ENCODE measurements at places on chromosomes 2 and 18.

GRCh38 chr2:233862261-233862768 lies 5.9 kb downstream of the MSL3B start:
- no peak for DNase-seq

- no peak for DNase-seq
Observed at GRCh38 chr18:53735526-53735925, 488.9 kb downstream of the MBD2 start.

DNA sequence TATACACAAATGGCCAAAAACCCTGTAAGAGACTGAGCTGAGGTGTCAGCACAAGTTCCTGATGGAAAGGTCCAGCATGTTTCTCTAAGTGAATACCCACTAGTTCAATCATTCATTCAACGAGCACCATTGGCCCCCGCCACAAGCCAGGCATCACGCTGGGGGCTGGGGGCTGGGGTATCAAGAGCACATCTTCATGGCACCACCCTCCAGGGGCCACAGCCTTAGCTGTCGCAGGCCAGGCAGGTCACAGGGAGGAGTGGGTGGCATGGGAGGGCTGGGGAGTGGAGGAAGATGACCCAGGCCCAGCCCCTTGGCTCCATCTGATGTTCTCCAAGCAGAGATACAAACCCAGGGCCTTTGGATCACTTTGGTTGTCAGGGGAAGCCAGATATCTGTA lies 97.9 kb downstream of the ACKR3 start:
- DNase-seq, result no peak

DNA sequence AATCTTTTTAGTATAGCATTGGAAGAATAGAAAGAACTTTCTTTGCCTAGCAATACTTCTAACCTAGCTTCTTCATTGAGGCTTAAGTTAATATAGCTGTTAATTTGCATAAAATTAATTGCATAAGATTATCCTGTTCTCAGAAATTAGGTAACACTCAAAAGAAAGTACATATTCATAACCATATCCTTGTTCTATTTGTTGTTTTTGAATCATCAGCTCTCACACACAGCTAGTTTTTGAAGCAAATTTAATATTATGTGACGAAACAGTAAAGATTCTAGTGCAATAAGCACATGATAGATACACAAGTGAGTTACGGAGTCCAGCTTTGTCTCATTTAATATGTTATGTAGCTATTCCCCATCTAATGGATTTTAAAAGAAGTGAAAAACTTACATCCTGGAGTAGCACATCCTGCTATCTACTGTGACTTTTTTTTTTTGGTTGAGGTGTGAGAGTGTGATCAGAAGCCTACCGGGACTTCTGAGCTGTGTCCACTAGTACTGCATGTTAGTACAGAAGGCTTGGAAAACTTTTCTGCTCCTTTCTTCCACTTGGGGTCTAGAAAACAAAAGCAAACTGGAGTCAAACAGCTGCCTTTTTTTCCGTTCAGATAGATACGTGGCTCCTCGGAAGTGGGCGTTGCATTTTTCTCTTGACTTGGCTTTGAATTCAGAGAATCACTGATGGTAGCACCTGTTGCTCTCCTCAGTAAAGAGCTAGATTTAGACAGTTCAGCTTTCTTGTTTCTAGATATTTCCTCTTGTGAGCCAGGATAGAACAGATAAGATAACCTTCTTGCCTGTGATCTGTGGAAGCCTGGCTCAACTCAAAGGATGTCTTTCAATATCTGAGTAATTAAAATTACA lies 27.2 kb downstream of the KDM3A start:
- DNase-seq, result no peak

DNA sequence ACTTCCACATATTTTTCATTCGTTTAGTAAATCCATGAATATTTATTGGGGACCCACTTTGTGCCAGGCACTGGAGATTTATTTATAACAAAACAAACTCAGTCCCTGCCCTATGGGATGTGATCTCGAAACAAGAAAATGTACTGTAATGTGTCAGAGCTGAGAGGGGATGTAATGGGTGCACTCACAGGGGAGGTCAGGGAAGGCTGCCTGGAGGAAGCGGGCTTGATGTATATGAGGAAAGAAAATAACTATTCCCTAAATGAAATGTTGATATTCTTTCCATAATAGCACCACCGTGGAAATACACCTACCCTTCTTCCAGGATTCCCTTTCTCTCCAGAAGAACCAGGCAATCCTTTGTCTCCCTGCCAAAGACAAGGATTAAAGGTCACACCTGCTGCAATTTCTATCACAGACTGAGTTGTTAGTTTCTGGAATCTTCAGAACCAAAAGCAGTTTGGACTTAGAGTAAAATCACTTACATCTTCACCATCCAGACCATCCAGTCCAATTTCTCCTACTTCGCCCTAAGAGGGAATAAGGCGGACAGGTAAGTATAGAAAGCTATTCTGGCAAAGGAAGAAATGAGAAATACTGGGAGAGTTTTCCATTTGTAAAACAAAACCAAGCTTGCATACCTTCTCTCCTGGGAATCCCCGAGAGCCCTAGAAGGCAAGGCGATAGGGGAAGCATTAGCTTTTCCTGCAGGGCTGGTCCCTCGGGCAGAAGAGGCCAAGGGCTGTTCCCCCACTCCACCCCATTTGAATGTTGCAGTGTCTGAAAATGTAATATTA lies 55.0 kb downstream of the COL6A3 start:
- no peak for DNase-seq

DNA sequence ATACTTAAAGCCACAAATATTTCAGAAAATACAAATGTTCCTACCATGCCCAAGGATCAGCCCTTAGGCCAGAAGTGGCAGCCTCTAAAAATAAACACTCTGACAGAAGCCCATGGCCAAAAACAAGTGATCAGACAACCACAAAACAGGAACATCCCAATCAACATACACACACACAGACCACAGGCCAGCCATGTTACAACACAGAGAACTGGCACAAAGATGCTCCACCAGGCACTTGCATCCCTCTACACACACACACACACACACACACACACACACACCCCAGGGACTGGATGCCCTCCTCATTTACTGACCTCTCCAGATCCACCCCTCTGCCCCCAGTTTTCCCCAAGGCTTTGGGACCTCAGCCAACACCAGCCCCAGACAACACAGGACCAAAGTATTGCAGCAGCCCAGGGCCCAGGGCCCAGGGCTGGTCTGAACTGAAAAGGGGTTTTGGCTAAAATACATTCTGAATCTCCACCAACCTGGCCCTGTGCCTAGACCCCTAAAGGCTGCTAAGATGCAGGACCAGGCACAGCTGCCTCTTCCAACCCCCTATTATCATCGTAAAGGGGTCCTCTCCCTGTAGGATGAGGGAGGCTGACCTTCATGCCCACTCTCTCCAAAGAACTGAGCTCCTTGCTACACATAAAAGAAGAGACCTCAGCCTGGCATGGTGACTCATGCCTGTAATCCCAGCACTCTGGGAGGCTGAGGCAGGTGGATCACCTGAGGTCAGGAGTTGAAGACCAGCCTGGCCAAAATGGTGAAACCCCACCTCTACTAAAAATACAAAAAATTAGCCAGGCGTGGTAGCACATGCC lies 151.4 kb downstream of the TNS1 start:
- DNase-seq, result no peak

GRCh38 chr2:234156326-234156725 lies 105.8 kb downstream of the SPP2 start:
- no peak for DNase-seq

DNA sequence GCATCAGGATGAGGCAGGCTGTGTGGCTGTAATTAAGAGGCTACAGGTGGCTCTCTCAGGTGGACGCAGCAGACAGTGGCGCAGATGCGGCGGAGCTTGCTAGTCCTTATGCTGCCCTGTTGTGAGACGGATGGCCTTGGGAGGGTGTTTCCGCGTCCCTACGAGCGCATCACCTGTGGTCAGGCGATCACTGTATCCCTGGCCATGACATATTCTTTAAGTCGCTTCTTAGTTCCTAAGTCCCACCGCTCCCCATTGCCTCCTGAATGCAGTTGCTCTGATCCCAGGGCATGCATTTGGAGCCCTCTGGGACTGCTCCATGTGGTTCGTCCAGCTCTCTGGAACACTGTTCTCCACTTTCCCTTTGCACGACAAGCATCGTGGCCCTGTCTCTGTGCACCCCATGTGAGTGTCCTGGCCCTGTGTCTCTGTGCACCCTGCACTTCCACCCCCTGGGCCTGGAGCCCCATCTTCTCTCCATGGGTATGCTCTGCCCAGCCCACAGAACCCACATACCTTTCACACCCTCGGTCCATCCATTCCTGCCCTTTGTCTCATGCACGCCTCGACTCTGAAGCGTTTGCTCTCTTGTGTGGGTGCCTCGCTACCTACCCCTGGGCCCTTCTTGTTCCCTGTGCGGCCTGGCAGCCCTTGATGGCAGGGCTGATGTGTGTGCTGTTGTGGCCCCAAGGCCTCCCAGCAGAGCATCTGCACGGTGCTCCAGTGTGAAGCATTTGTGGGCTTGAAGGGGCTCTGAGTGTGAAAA lies 74.4 kb downstream of the SH3RF3 start:
- DNase-seq, result no peak
